Calu3 (cell line): ENCODE measurements at places on chromosomes 4 and X. TPM values are rescaled to one million over a fixed set of nuclear protein-coding genes. Genes with fewer than 3 reads are reported as not detected.

The DCX gene
- not detected in 2 replicates for total RNA-seq

The IGSF1 gene
- total RNA-seq: not detected in 2 replicates

GRCh38 chrX:15870310-15870709 lies 15.7 kb upstream of the AP1S2 start:
- H3K27me3 ChIP-seq: no peaks in the 10 kb centered on the region
- H3K36me3 ChIP-seq: peaks cover 16% of the 10 kb centered on the region
- no peak for DNase-seq
- no peak overlapping the region for H3K4me3 ChIP-seq

DNA sequence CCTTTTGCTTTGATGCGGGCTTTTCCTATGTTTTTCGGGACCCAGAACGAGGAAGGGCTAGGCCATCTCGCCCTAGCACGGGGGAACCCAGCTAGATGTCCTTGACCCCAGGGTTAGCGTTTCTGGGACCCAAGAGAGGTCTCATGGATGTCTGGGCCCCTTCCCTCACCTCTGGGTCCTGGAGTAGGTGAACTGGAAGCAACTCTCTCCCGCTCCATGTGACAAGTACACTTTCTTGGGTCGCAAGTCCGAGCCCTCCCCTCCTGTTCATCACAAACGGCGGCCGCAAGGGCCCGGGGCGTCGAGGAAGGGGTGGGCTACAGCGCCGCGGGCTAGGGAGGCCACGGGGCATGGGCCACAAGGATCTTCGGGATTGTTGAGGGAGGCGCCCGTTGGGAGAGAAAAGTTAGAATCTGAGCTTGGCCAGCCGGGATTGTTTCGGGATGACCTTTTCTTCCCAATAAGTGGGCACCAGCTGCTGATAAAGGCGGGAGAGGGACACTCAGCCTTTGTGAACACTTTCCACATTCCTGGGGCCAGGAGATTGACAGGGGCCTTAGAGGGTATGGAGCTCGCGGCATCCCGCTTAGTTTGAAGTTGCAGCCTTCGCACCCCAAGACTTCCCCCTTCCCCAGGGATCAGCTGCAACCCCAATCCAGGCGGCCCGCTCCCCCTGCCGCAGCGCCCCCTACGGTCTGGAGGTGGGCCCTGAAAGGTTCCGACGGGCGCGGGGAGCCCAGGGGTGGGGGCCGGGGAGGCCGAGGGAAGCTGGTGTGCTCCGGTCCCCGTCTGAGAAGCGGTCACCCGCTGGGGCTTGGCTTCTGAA lies 136.9 kb upstream of the ZIC3 start:
- no peak for DNase-seq
- H3K36me3 ChIP-seq: no peaks in the 10 kb centered on the region
- no peaks in the 10 kb centered on the region for H3K27me3 ChIP-seq
- H3K4me1 ChIP-seq: no peaks in the 10 kb centered on the region
- H3K27ac ChIP-seq: no peak overlapping the region

DNA sequence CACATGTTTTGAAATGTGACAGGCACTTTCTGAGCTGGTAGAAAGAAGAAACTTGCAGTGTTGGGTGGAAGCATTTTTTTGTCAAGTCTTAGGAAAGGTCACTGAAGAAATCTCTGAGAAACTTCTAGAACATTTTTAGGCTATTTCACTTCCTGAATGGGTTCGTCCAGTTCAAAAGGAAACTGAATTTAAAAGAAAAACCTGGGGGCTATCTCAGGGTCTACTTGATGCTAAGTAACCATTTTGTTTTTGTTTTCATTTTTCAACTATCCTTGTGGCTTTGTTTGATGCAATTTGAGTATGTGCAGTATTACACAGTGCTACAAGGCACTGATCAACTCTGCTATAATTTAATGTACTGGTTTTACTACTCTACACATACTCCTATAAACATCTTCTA lies 34.0 kb upstream of the AMOT start:
- no peak for DNase-seq
- no peaks in the 10 kb centered on the region for H3K27me3 ChIP-seq
- H3K27ac ChIP-seq: no peak overlapping the region
- H3K4me1 ChIP-seq: no peaks in the 10 kb centered on the region
